CD8-positive, alpha-beta memory T cell (primary cell): ENCODE measurements at places on chromosomes 5 and 9. TPM values are rescaled to one million over a fixed set of nuclear protein-coding genes. Genes with fewer than 3 reads are reported as not detected.

DNA sequence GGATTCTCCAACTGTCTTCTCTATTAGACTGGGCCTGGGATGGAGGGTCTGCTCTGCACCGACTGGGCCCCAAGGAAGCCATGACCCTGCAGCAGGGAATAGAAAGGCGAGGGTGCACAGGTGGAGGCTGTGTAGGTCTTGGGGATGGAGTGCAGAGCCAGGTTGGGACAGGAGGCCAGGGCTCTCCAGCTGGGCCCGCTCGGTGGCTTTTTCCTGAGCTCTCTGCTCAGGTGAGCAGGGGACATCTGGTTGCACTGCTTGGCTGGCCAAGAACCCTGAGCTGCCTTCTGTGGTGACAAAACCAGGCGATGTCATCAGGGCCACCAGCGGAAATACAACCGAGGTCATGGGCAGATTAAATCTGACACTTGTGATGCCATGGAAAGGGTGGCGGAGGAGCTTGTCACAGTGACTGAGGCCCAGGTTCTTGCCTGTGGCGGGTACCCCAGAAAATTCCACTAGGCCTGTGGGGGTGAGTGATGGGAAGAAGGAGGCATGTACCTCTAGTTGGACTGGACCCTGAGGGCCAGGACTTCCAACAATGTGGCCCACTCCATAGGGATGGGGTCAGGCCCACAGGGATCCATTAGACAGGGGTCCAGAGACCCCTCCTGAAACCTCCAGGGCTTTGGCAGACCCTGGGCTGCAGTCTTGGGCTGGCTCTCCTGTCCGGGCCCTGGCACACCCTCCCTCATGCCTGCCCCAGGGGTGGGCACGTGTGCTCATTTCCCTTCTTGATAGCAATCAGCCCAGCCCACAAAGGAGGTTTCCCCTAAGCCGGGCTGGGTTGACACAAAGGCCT, 4.4 kb upstream of the IL3 start:
- peak; percentile 78 for DNase-seq

Gene IPO11
- total RNA-seq: 74.7 TPM

GRCh38 chr5:120228262-120229031, 235.7 kb upstream of the PRR16 start:
- DNase-seq: no peak

Gene ITK
- 162 TPM for total RNA-seq

Gene C5orf63
- total RNA-seq: 11.9 TPM

Gene SCGB3A2
- total RNA-seq: not detected

Gene GGTA1
- total RNA-seq: not detected

Gene CD72
- 6.4 TPM for total RNA-seq

Gene CLIC3
- total RNA-seq: 3.4 TPM

- DNase-seq: no peak
Observed at GRCh38 chr5:4079831-4080230, 484.2 kb downstream of the IRX1 start.

DNA sequence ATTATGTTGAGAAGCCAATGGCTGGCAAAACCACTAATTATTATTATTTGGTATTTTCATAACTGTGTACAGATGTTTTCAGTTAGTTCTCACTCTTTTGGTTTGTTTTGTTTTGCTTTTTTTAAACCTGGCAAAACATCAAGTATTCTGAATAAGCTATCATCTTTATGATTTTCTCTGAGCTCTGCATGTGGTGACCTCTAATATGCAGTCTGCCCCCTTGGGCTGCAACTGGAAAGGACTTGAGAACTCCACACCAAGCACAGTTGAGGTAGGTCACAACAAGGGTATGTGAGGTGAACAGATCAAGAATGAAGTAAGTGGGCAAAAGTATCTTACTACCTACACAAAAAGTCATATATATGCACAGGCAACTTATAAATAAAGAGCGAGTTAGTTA, 202.2 kb downstream of the NFIB start:
- DNase-seq: no peak

DNA sequence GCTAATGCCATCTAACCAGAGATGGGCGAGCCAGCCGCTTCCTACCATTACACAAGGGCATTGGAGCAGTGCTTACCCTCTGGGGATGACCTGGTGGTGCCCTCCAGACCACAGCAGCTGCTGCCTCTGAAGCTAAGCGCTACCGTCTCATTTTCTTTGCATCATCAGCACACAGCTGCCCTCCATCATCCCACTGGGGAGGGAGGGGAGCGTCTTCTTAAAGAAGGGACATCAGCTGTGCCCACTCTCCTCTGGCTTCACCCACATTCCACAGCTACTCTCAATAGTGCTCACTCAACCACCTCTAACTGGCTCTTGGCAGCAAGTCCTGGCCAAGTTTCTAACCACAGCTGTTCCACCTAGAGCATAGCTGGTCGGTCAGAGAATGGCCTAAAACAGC, 503.4 kb downstream of the NFIB start:
- DNase-seq: no peak

Gene SPARC
- 0.31 TPM for total RNA-seq

GRCh38 chr5:133921979-133922378, 46.4 kb downstream of the C5orf15 start:
- no peak for DNase-seq

Gene RLN2
- 1.9 TPM for total RNA-seq

DNA sequence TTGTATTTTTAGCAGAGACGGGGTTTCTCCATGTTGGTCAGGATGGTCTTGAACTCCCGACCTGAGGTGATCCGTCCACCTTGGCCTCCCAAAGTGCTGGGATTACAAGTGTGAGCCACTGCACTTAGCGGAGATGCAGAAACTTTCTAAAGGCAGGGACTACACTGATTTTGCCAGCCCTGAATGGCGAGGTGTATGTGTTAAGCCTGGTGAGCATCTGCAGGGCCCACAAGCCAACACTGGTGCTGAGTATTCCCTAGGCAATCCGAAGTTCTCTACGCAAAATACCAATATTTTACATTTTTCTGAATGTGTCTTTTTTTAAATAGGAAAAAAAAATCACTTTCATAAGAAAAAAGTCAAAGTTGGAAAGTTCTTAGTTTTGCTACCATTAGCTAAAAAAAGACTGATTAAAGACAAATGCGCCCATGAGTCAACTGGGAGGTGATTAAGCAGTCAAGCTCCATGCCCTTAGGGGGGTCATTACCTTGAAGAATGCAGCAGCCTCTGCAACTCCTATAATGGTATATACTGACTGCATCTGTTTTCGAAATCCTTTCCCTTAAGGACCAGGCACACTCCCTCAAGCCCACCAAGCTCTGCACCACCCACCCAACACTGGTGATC, 502.8 kb downstream of the BNC2 start:
- DNase-seq: no peak

DNA sequence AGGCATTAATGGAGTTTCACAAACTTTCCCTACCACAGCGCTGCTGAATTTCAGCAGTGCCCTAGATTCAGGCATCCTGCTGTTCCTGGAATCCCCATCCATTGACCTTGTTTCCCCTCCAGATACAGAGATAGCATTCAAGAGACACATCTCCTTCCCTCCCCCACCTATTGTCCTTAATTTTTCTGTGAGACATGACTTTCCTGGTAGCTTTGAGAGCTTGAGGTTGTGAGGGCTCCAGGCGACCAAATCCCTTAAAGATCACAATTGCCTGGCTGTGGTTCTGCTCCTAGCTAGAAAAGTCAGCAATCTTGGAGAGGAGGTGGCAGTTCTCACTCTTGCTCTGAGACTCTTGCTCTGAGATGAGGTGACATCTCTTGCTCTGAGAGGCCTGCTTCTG, 48.0 kb downstream of the PRR16 start:
- no peak for DNase-seq

Gene C9orf152
- total RNA-seq: not detected

GRCh38 chr5:169646856-169647255, 9.8 kb downstream of the DOCK2 start:
- no peak for DNase-seq

GRCh38 chr5:99105216-99105615, 176.4 kb upstream of the CHD1 start:
- no peak for DNase-seq

DNA sequence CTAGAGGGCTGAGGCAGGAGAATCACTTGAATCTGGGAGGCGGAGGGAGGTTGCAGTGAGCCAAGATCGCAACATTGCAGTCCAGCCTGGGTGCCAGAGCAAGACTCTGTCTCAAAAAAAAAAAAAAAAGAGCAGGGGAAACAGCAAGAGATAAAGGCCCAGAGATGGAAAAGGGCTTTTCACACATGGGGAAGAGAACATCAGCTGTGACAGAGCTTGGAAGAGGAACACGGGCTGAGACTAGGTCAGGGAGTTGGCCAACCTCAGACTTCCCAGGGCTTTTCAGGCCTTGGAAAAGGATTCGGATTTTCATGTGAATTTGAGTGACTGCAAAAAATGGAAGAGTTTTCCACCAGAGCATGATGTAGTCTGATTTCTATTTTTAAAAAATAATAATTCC, 232.0 kb upstream of the NFIL3 start:
- DNase-seq: no peak

- no peak for DNase-seq
Observed at GRCh38 chr9:20236676-20237075, 385.6 kb downstream of the MLLT3 start.

DNA sequence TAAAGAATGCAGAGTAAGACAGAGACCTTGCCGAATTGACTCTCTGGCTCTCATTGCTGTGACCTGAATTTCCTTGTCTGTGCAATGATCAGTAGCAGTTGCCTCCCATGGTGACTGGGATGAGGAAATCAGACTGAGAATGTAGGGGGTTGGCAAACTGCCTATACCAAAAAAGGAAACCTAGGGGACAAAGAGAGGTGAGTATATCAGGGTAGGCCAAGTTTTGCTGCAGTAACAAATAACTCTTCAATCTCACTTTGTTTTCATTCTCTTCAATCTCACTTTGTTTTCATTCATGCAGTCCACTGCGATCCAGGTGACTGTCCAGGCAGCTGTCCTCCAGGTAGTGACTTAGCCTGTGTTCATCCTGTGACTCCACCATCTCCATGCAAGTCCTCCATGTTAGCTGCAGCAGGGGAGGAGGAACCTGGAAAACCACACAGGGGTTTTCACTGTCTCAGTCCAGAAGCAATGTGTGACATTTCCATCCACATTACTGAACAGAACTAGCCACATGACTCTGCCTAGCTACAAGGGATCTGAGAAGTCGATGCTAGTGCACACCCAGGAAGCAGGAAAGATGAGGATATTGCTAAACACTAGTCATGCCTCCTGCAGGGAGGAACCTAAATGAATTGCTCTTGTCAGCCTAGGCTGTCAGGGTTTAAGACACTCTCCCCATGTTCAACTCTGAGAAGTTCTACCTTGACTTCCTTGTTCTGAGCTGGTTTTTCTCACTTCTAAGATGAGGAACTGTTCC, 26.0 kb downstream of the TMEM174 start:
- no peak for DNase-seq
